ENCODE measurements at places on chromosomes 13 and 19.

DNA sequence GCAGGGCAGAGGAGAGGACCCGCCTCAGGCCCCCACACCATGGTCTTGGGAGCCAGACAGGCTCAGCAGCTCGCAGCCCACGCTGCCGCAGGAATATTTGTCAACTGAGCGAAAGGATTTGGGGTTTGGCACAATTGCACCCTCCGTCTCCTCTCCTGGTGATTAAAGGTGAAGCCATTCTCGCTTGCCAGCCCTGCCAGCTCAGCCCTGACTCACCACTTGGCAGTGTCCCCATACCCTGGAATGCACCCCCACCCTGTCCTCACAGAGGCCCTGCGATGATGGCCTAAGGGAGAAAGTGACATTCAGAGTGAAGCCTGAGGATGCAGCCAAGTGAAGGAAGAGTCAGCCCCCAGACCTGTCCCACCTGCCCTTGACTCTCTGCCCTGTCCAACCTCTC lies 18.8 kb downstream of the CYTH2 start:
- DNase-seq = no peak

- DNase-seq = no peak
Observed at GRCh38 chr13:94327318-94327717, 152.2 kb downstream of the DCT start.

DNA sequence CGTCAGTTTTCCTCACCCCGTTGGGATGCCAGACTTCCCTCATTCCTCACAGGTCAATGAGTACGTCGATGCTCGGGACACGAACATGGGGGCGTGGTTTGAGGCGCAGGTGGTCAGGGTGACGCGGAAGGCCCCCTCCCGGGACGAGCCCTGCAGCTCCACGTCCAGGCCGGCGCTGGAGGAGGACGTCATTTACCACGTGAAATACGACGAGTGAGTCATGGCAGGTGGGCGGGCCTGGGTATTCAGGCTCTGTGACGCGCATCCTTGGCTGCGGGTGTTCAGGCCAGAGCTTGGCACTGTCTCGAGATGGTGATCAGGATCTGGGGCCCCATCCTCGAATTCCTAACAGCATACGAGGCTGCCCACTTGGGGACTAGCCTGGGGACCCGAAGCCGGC lies 21.4 kb downstream of the UHRF1 start:
- DNase-seq = no peak

- DNase-seq = no peak
Observed at GRCh38 chr19:14536926-14537692, 7.7 kb downstream of the TECR start.

DNA sequence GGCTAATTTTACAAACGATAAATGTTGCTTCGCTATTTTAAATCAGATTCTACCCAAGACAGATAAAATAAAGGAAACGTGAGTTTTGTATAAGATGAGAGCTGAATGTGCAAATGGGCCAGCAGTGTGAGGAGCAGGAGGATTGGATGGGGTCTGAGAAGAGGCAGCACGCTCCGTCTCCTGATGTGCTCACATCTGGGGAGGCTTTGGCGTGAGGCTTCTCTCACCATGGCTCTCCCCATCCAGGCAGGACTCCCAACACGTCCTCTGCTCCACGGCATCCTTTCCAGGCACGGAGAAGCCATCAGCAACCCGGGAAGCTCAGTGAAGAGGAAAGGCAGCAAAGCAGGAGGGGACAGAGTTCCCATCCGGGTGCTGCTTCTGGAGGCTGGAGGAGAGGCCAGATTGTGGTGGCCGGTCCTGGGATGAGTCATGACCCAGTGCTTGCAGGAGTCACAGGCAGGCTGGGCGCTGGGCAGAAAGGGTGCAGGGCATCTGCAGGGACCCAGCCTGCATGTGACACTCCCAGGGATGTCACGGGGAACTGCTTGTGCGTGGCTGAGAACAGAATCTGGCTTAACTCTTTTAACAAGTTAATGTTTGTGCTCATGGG lies 47.5 kb downstream of the ZNF536 start:
- no peak for DNase-seq

GRCh38 chr13:109869312-109870237 lies 83.2 kb upstream of the IRS2 start:
- DNase-seq = no peak

GRCh38 chr13:96994017-96994857 lies at the start of gene OXGR1:
Gene OXGR1, minus strand, starts transcription at chr13:96994476. Its CDS starts 6,717 bp downstream, at chr13:96987759.
- no peak for DNase-seq

GRCh38 chr13:108195146-108195545 lies 20.2 kb downstream of the LIG4 start:
- DNase-seq = no peak

DNA sequence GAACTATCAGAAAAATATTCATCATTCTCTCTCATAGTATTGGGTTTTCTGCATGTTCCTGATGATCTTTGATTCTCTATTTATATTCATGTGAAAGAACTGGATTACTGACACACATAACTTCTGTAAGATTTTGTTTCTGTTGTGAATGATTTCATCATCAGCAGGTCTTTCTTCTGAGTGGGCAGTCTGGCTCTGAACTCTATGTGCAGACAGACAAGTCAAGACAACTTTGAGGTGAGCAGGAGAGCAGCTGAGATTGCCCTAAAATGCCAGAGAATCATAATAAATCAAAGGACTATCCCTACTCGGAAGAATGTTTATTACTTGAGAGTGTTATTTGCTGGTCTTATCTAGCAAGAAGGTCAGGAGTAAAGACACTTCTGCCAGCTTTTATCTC lies 652.1 kb upstream of the GPC6 start:
- DNase-seq = no peak

- DNase-seq = peak; percentile 90
Observed at GRCh38 chr13:67119481-67119894, 110.6 kb downstream of the PCDH9 start.

- no peak for DNase-seq
Observed at GRCh38 chr19:10001899-10002298, 8.4 kb downstream of the COL5A3 start.
